ENCODE measurements at places on chromosomes 3 and 15. TPM values are rescaled to one million over a fixed set of nuclear protein-coding genes. Genes with fewer than 3 reads are reported as not detected.

The PPCDC gene
- 17.8 TPM for total RNA-seq

The RGMA gene
- total RNA-seq: not detected

The RETNLB gene
- not detected for total RNA-seq

The GLT8D1 gene
- total RNA-seq: 31.9 TPM

The VGLL3 gene
- not detected for total RNA-seq

The IL17RB gene
- total RNA-seq: 1.3 TPM

The HACL1 gene
- total RNA-seq: 23.1 TPM

The MYH15 gene
- total RNA-seq: not detected

The DHX36 gene
- total RNA-seq: 89.1 TPM

The CPEB1 gene
- total RNA-seq: 1.7 TPM

The CCR4 gene
- 86.3 TPM for total RNA-seq

The ITIH1 gene
- total RNA-seq: not detected

The ATP1B3 gene
- 266 TPM for total RNA-seq

The GCHFR gene
- 25.6 TPM for total RNA-seq

The CYFIP1 gene
- 17.9 TPM for total RNA-seq

The EFCC1 gene
- total RNA-seq: not detected

The KATNBL1 gene
- 34.0 TPM for total RNA-seq

The LRRIQ4 gene
- not detected for total RNA-seq

The CHAC1 gene
- total RNA-seq: 20.8 TPM

The CASR gene
- total RNA-seq: 0.08 TPM

The WDR49 gene
- 0.15 TPM for total RNA-seq

The PLXNB1 gene
- 6.8 TPM for total RNA-seq

The SLC12A8 gene
- 0.63 TPM for total RNA-seq

The WDR93 gene
- not detected for total RNA-seq

The CEMIP gene
- total RNA-seq: 0.51 TPM

The KCNH8 gene
- total RNA-seq: not detected
